ENCODE measurements at places on chromosomes 7 and 10.

DNA sequence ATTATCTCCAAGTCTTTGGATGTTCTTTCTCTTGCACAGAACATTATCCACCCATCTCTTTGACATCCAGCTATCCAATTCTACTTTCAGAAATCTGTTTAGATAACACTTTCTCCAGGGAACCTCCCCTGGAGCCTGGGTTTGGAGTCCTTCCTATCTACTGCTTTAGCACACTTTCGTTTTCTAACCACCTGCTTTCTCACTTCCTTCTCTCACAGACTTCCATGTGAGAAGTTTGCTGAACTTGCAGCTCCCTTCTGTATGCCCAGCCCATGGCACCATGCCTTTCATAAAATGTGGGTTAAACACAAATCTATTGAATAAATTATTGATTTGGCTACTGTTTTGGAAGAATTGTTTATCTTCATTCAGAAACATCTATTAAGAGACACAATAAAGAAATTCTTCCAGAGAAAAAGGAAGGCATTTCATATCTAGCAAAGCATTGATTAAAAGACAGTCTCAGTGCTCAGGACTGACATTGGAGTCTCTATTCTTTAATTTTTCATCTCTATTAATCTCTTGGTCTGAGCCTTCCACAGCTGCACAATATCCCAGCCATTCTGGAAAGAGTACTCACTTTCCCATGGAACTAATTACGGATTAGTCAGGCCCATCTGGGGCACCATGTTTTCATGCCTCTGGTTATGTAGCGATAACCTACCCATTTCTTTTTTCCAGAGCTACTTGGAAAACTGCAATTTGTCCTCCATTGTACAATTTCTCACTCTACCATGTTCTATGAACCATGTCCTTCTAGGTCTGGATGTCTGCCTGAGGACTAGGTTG lies 1077.3 kb downstream of the SORCS3 start:
- DNase-seq = no peak

DNA sequence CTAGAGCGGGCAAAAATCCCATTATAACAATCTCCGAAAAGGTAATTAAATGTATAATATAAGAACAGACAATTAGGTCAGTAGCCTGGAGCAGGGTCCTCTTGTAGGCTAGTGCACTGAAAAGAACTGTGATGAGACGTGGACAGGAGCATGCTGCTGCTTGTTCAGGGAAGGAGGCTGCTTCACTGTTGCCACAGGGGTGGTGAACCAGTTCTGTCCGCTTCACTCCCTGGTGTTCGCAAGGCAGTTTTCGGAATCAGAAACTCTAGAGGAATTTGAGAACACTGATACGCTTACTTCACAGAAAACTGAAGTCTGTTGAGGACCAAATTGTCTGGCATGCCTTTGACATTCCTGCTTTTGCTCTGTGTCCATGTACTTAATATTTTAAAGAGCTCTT lies 17.4 kb downstream of the ZNRF2 start:
- DNase-seq = no peak

- no peak for DNase-seq
Observed at GRCh38 chr7:130736298-130736900, 2.4 kb upstream of the KLF14 start.

DNA sequence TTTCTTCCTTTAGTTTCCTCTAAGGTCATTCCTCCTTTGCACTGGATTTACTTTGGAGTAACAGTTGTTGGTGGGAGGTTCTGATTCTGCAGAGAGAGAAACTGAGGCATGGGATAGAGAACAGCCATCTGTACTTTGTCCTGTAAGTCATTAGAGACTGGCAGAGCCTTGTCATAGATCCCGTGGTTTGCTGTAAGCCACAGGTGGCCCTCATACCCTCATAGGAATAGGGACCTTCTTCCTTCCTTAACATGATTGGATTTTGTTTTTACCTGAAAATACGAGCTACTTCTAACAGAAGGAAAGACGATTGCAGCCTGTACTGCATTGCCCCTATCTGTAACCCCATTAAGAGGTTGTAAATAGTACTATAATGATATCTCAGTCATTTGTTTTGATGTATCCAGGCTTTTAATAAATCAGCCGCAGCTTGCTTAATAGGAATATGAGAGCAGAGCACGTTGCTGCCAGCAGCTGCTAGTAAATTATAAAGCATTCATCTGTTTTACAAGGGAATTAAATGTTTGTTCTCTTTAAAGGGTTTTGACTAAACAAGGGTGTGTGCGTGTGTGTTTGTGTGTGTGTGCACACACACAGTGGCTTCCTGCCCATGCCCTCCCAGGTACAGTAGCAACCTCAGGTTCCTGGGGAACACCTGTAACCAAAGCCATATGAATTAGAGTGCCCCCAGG lies 249.8 kb downstream of the AUTS2 start:
- no peak for DNase-seq

- no peak for DNase-seq
Observed at GRCh38 chr10:79492839-79493238, 19.5 kb upstream of the EIF5AL1 start.

GRCh38 chr7:155129186-155129585 lies 59.1 kb downstream of the HTR5A start:
- DNase-seq = no peak

- DNase-seq = peak; percentile 11
Observed at GRCh38 chr10:100046021-100046486, 35.6 kb downstream of the CPN1 start.

DNA sequence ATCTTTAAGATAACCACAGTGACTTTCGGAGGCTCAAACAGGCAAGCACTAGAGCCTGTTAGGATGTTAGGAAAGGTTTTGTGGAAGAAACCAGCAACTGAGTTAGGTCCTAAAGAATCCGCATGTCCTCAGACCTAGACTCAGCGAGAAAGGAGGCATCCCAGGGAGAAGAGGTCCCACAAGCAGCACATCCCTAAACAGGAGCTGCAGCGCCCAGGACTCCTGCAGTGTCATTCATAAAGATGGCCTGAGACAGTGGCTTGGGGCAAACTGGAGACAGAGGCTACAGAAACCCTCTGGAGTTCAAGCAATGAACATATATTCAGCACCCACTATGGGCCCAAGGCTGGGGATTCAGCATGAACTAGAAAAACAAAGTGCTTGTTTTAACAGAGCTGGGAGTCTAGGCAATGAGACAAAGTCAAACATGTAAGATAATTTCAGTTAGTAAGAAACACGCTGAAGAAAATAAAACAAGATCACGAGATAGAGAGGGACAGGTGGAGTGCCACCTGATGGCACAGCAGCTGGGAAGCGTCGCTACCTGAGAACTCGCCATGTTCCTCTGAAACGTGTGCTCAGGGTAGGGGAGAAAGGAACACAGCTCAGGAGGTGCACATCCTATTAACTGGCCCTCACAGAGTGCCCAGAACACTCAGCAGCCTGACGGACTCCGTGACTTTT lies 48.1 kb downstream of the PARD3 start:
- no peak for DNase-seq

GRCh38 chr10:17128261-17128660 lies 1.4 kb downstream of the CUBN start:
- DNase-seq = no peak

- DNase-seq = no peak
Observed at GRCh38 chr7:26278770-26279169, 12.9 kb upstream of the SNX10 start.

DNA sequence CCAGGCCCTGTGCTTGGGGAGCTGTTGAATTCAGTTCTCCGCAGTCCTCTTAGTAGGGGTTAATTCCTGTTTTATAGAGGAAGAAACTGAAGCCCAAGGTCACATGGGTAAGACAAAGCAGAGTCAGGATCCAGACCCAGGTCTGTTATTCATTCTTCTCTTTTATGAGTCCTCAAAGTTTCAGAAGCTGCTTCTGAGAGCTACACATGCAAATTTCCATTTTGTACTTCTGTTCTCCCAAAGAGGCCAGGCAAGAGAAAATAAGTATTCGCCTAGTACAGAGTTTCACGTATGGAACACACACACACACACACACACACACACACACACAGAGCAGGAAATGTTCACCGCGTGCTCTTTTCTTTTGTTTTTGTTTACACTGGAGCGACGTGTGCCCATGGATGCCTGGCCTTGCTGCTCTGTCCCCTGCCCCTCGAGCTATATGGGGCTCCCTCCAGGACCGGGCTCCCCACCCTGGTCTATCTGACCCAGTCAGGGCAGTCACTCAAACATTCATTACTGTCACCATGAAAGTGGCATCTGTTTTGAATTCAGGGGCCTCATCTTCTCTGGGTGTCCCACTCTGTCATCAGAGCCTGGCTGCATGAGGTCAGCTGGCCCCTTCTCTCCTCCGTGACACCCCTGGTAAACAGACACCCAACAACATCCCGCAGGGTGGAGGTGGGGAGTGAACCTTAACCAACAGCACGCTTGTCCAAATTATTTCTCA lies 84.4 kb downstream of the TNS3 start:
- no peak for DNase-seq

DNA sequence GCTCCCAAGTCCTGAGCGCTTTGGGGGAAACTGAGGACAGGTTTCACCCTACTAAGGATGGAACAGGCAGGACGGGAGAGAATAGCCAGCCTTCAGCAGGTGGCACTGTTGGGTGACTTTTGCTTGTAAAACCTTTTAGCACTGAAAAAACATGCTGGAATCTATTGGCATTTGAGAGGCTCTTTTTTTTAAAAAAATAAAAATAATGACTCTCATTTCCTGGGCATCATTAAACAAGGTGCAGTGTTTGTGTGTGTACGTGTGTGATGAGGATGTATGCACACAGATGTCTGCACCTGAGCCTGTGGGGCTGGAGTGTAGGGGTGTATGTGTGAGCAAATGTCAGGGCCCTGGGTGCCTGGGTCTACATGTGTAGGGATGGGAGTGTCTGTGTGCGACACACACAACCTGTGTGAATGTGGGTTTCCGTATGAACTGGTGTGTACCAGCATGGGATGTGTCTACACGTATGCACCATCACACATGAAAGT lies 177.9 kb downstream of the RPS24 start:
- DNase-seq = no peak

- no peak for DNase-seq
Observed at GRCh38 chr10:21512573-21513404, 12.7 kb downstream of the SKIDA1 start.

- DNase-seq = no peak
Observed at GRCh38 chr10:112815269-112816032, 134.6 kb upstream of the TCF7L2 start.

- DNase-seq = no peak
Observed at GRCh38 chr7:70947181-70947580, 184.8 kb upstream of the GALNT17 start.

DNA sequence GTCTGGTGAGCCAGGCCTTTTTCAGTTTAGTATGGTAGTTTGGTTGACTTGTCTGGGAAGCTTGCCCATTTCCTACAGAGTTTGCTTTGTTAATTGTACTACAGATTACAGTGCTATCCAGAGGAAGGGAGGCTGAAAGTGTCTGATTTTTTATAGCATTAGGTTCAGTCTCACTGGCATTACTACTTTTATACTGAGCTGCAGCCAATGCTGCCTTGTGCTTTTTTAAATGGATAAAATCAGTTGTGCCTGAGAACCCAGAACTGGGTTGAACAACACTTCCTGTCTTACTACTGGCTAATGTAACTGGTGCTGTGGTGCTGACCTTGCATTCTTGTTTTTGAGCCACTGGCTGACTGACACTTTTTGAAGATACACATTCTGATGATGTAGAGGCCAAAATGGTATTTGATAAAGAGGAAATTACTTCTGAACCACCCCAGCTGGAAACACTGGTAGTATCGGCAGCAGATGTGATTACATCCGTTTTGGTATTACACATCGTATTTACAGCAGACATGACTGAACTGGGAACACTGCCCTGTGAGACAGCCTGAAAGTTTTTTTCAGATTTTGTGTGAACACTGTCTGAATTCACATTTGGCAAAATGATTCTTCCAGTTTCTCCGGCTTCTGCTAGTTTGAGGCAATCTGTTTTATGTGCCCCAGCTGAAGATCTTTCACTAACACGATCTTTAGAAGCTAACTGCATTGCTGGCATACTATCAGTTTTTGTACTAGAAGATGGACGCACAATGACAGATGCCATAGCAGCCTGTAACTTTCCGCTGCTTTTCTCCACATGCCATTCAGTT lies 74.1 kb downstream of the NRBF2 start:
- DNase-seq = no peak

DNA sequence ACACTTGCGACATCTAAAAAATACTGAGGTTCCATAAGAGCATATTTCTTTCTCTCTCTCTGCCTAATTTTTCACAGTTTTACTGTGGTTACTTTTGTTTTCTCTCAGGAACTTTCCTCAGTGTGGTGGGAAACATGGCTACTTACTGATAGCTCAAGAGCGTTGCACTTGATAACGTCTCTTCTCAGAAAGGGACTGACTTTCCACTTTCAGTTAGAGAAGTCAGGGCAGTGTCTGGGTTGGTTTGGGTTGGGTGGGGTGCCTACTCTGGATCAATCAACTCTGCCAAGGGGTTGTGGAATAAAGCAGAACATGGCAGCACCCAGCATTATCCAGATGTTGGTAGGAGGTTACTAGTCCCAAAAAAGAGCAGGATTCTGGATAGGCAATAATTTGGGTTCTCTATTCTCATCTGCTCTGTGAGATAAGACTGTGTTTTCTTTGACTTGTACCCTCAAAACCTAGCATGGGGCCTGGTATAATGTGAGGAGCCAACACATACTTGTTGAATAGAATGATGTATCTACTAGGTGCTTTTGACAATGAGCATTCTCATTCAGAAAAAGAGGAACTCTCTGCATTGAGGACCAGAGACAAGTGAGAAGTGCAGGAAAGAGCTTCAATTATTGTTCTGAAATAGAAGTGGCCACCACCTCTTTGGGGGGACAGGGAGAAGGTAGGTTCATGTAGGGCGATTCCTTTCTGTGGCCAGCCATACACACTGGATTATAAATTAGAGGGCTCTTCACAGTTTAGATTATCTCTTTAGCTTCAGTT lies 315.7 kb downstream of the REEP3 start:
- no peak for DNase-seq

- DNase-seq = no peak
Observed at GRCh38 chr10:5376450-5376849, 11.7 kb downstream of the UCN3 start.

DNA sequence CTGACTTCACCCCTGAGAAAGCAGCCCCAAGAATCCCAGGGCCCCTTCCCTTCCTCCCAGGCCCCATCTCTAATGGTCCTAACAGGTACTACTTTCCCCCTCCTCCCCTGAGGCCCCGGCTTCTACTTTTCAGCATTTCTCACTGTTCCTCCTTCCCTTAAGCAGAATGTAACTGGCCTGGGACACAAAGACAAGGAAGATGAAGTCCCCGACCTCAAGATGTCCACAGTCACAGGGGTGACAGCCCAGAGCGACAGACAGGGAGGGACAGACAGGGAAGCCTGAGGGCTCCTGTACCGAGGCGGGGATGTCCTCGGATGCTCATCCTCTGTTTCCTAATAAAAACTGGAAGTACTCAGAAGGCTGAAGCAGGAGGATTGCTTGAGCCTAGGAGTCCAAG lies 11.6 kb downstream of the AOC1 start:
- no peak for DNase-seq

DNA sequence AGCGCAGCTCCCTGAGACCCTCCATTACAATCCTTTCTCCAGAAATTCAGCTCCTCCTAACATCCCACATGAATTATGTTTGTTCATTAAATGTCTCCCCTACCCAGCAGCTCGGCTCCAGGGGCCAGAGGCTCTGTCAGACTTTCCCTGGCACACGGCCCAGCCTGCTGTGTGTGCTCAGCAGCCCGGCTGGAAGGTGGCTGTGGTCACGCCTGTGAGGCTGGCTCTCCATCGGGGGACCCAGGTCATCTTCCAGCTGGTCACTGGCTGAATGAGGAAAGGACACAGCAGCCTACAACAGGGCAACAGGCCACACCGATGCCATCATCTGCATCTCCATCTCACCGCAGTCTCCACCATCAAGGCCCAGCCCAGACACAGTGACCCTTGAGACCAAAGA lies 219.8 kb downstream of the MAD1L1 start:
- peak; percentile 45 for DNase-seq
